ENCODE measurements at places on chromosomes 13 and 19.

DNA sequence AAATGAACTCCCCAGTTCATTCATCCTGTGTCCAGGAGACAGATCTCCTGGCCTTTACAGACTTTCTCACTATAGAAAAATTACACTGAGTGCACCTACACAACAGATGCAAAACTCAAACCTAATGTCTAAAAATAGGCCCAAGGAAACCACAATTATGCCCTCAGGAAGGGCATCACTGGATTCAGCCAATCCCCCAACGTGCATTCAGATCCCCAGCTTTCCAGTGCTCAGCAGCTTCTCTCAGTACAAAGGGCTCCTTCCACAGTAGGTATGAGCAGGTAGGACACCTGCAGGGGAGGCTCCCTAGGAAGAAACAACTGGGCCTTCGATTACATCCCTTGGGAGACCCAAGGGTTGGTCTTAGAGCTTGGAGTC, 2.1 kb downstream of the ZNF709 start:
- no peak for DNase-seq

- DNase-seq = no peak
Observed at GRCh38 chr19:50415661-50416033, 3.1 kb upstream of the SPIB start.

- no peak for DNase-seq
Observed at GRCh38 chr13:27476943-27477703, 26.8 kb upstream of the MTIF3 start.

DNA sequence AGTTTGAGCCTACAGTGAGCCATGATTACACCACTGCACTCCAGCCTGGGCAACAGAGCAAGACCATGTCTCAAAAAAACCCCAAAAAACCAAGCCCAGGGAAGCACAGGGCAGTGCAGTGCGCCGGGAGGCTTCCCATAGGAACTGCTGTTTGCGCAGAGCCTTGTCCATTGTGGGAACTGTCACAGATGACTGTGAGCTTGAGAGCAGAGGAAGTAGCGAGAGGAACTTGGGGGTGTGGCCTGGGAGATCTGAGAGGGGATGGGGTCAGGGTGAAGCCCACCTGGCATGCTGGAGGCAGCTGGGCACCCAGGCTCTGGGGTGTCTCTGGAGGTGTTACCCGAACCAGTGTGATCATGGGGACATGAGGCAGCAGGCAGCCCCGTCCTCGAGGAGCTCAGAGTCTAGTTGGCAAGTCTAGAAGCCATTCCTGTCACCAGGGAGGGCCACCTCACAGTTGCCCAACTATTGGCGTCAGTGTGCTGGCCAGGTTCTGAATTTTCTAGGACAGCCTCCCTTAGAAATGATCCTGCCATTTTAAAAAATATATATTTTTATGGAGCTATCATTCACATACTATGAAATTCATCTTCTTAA, 10.4 kb downstream of the KDM4B start:
- no peak for DNase-seq

DNA sequence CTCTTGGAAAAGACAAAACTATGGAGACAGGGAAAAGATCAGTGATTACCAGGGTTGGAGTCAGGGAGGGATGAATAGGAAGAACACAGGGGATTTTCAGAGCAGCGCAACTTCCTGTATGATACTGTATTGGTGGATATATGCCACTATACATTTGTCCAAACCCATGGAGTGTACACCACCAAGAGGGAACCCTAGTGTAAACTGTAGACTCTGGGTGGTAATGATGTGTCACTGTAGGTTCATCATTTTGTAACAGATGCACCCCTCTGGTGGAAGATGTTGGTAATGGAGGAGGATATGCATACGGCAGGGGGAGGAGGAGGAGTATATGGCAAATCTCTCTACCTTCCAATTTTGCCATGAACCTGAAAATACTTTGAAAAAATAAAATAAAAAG, 68.1 kb downstream of the UFM1 start:
- no peak for DNase-seq

DNA sequence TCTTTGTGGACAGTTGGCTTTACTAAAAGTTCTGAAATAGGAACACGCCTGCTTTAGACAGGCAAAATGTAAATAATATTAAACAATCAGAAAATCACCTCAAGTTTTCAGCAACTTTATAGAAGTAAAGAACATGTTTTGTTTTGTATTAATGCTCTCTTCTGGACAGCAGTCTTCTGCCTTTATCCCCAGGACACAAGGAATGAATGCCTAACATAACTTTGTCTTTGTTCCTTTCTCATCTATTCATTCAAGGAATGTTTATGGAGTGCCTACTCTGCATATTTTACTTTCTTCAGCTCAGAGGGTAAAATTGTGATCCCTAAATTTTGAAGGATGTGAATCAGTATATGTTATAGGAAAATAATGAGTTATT, 325.4 kb downstream of the FOXO1 start:
- no peak for DNase-seq
